Mesothelial cell of epicardium (in vitro differentiated cells): ENCODE measurements at places on chromosomes 6 and 20. TPM values are rescaled to one million over a fixed set of nuclear protein-coding genes. Genes with fewer than 3 reads are reported as not detected.

DDRGK1 gene
- total RNA-seq: 62.7 to 63.0 TPM (median 63.0 TPM) in 3 replicates

PARD6B gene
- total RNA-seq: 52.2 to 59.5 TPM (median 53.0 TPM) in 3 replicates

POU3F2 gene
- total RNA-seq: not detected in 3 replicates

SNRPB gene
- 144 to 155 TPM (median 146 TPM) in 3 replicates for total RNA-seq

TUBB2B gene
- total RNA-seq: 110 to 121 TPM (median 114 TPM) in 3 replicates

PPIL6 gene
- 2.9 to 4.8 TPM (median 4.8 TPM) in 3 replicates for total RNA-seq

LAMP5 gene
- 0.38 to 0.77 TPM (median 0.40 TPM) in 3 replicates for total RNA-seq

TMEM244 gene
- not detected in 3 replicates for total RNA-seq

GRCh38 chr6:119501798-119502483, 152.4 kb upstream of the MAN1A1 start:
- H3K36me3 ChIP-seq: no peaks in the 10 kb centered on the region
- H3K4me3 ChIP-seq: no peak overlapping the region
- no peaks in the 10 kb centered on the region for H3K27me3 ChIP-seq
- no peak for DNase-seq

GRCh38 chr6:16687045-16687444, 74.2 kb downstream of the ATXN1 start:
- H3K27ac ChIP-seq: no peak overlapping the region
- H3K4me1 ChIP-seq: no peaks in the 10 kb centered on the region
- H3K36me3 ChIP-seq: peaks cover 1% of the 10 kb centered on the region
- DNase-seq: no peak

DNA sequence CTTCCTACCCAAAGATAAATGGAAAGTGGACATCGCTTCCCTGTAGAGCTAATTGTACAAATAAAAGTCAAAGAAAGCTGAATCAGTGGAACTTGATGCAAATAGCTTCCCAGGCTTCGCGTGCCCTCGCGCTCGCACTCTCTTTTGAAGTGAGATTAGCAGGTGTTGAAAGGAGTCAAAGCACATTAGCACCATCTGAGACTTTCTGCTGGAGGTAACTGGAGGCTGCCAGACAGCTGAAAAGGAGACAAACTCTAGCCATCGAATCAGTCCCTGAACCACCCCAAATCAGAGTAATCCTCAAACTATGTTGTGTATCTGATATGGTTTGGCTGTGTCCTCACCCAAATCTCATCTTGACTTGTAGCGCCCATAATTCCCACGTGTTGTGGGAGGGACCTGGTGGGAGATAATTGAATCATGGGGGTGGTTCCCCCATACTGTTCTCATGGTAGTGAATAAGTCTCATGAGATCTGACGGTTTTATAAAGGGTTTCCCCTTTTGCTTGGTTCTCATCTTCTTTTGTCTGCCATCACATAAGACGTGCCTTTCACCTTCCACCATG, 23.7 kb downstream of the SULF2 start:
- peaks cover 23% of the 10 kb centered on the region for H3K4me1 ChIP-seq
- H3K36me3 ChIP-seq: peaks cover 1% of the 10 kb centered on the region
- H3K27ac ChIP-seq: no peak overlapping the region
- peaks cover 4% of the 10 kb centered on the region for H3K27me3 ChIP-seq

DNA sequence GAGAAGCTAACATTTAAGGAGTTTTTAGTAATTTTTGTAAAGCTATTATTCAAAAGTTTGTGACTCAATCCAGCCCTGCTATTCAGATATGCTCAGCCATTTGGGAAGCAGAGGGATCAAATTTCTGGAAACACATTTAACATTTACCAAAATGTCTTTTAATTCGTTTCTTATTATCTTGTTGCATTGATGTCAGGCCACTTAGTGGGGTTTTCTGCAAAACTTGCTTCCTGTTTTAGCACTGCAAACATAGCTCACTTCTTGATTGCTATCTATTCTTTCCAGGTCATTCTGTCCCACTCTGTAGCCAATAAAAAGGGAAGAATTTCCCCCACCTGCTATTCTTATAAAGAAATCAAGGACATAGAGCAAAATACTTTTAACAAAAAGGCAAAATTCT, 176.9 kb upstream of the SUPT3H start:
- H3K4me3 ChIP-seq: no peak overlapping the region
- H3K36me3 ChIP-seq: no peaks in the 10 kb centered on the region
- no peak for DNase-seq
- peaks cover 34% of the 10 kb centered on the region for H3K4me1 ChIP-seq
- no peak overlapping the region for H3K27ac ChIP-seq

- H3K36me3 ChIP-seq: no peaks in the 10 kb centered on the region
- DNase-seq: no peak
- no peak overlapping the region for H3K4me3 ChIP-seq
- peaks cover 61% of the 10 kb centered on the region for H3K4me1 ChIP-seq
Measured at GRCh38 chr6:91033964-91034363, 447.1 kb upstream of the MAP3K7 start.

- no peak overlapping the region for H3K4me3 ChIP-seq
- no peak overlapping the region for H3K27ac ChIP-seq
- DNase-seq: no peak
- no peaks in the 10 kb centered on the region for H3K36me3 ChIP-seq
- peaks cover 2% of the 10 kb centered on the region for H3K27me3 ChIP-seq
Measured at GRCh38 chr6:75946146-75946831, 126.2 kb downstream of the IMPG1 start.

- DNase-seq: no peak
- no peaks in the 10 kb centered on the region for H3K36me3 ChIP-seq
- peaks cover 28% of the 10 kb centered on the region for H3K4me1 ChIP-seq
- no peaks in the 10 kb centered on the region for H3K27me3 ChIP-seq
Measured at GRCh38 chr6:129749749-129750120, 39.8 kb upstream of the ARHGAP18 start.

DNA sequence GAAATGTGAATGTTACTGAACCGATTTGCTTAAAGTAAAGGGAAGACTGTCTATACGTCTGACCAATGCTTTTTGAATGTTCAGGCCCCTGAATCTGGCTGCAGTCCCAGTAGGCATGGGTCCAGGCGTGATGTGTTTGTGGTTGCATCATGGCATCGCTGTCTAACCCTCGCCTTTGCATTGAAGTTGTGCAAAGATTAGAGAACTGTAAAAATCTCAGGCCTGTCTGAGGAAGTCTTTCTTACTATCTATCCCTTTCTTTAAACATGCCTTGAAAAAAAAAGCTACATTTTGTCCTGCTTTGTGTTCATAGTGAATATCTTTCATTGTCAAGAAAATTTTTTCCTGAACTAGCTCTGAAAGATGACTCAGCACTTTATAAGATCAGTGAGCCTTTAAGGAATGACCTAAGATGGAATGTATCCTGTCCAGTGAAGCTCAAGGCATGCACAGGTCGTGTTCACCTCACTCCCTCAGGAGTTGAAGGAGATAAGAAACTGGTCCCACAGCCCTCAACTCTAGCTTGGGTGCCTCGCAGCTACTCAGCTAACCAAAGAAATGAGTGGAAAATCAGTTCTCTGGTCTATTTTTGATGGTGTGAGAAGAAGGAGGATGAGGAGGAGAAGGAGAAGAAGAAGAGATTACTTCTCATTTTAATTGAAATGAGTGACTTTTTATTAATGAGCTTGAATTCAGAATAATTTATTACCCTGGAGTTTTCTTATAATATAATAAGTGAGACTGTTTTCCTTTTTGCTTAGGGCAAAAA, 48.6 kb downstream of the TPD52L1 start:
- peaks cover 11% of the 10 kb centered on the region for H3K36me3 ChIP-seq
- H3K4me3 ChIP-seq: peak overlapping the region; percentile 50
- H3K4me1 ChIP-seq: peaks cover 59% of the 10 kb centered on the region
- no peak for DNase-seq
- H3K27me3 ChIP-seq: no peaks in the 10 kb centered on the region

DNA sequence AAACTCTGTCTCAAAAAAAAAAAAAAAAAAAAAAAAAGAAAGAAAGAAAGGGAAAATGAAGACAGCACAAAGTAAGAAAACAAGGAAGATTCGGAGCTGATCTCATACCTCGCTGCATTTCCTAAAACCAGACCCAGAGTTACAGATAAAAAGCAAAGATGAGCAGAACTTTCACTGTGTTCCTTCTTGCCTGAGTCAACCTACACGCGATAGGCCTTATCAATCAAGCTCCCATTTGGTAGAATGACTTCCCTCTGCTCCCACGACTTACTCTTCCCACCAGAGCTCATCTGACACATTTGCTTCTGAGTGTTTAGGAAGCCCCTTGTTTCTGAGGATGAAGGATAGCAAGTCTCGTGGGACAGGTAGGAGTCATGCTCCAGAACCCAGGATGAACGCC, 302.9 kb downstream of the TFAP2A start:
- H3K27me3 ChIP-seq: peaks cover 17% of the 10 kb centered on the region
- H3K27ac ChIP-seq: no peak overlapping the region
- DNase-seq: no peak
- peaks cover 17% of the 10 kb centered on the region for H3K4me1 ChIP-seq
- no peaks in the 10 kb centered on the region for H3K36me3 ChIP-seq
- H3K4me3 ChIP-seq: no peak overlapping the region

- H3K4me1 ChIP-seq: peaks cover 12% of the 10 kb centered on the region
- no peak overlapping the region for H3K27ac ChIP-seq
- H3K36me3 ChIP-seq: no peaks in the 10 kb centered on the region
Measured at GRCh38 chr20:54149765-54150264, 24.0 kb downstream of the CYP24A1 start.

DNA sequence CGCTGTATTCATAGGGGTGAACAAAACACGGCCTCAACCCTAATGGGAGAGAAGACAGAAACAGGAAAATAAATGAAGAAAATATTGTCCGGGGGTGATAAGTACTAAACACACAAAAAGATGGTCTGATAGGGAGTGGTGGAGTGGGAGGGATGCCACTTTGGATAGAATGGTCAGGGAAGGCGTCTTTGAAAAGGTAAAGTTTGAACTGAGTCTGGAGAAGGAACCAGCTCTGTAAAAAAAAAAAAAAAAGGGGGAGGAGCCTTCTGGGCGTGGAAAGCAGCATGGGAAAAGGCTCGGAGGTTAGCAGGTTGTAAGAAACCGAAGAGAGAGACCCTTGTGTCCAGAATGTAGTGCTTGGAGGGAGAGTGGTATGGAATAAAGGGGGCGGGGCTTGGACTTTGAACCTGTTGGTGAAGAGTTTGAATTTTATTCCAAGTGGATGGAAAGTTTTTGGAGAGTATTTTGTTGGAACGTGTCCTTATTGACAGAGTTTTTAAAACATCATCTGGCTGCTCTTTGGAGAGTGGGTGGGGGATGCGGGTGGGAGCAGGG, 1.8 kb downstream of the CHMP4B start:
- DNase-seq: no peak
- peak overlapping the region; percentile 98 for H3K27ac ChIP-seq
- H3K4me3 ChIP-seq: peak overlapping the region; percentile 94

GRCh38 chr6:36052097-36052496, 24.5 kb downstream of the MAPK14 start:
- H3K27ac ChIP-seq: no peak overlapping the region
- H3K4me3 ChIP-seq: no peak overlapping the region
- DNase-seq: no peak
- H3K27me3 ChIP-seq: no peaks in the 10 kb centered on the region
- H3K4me1 ChIP-seq: peaks cover 18% of the 10 kb centered on the region
- H3K36me3 ChIP-seq: no peaks in the 10 kb centered on the region

DNA sequence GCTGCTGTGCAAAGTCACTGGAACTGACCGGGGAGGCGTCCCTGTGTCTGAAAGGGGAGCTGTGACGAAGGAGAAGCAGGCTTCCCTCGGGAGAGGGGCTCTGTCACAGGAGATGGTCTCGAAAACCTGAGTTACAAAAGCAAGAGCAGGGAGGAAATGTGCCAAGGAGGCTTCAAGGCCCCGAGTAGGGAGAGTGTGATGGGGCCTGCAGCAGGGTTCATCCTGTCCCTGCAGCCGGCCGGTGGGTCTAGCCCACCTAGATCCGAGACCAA, 16.7 kb downstream of the DYNLT1 start:
- no peak for DNase-seq
- H3K4me3 ChIP-seq: no peak overlapping the region
- H3K4me1 ChIP-seq: peaks cover 27% of the 10 kb centered on the region
- H3K27ac ChIP-seq: no peak overlapping the region
- H3K27me3 ChIP-seq: no peaks in the 10 kb centered on the region
- H3K36me3 ChIP-seq: peaks cover 33% of the 10 kb centered on the region

DNA sequence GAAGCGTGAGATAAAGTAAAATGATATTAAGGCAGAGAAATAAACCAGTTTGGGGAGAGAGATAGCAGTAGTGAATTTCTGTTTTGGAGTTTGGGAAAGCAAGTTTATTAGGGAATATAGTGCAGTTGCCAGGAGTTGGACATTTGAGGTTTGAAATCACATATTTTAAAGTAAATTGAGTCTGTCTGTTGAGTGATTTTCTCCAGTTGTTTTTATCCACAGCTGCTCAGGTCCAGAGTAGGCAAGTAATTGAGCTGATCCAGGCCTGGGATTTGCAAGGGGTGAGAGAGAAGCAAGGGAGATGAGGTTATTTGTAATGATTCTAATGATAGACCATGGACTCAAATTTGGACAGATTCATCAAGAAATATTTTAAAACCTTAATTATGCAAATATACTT, 481.9 kb downstream of the UTRN start:
- H3K4me3 ChIP-seq: no peak overlapping the region
- H3K36me3 ChIP-seq: peaks cover 20% of the 10 kb centered on the region
- H3K27me3 ChIP-seq: no peaks in the 10 kb centered on the region
- no peak for DNase-seq

DNA sequence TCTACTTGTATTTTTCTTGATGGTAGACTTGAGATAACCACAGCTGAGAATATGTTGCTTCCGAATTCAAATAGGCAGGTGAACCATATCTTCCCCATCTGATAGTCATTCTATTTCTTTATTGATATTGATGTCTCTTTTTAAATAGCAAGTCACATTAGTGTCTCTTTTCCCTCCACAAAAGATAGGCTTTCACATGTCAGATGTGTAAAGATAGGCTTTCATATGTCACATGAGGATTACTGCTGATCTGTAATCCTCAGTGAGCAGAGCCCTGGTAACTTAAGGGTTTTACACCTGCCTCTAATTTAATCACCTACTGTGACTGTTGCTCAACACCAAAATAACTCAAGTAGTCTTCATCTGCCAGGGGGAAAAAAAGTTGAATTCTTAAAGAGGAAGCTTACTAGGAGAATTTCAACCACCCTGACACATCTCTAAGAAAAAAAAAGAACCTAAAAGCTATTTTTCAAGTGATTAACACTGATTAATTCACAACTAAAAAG, 45.3 kb upstream of the TRDN start:
- no peak for DNase-seq
- H3K27ac ChIP-seq: no peak overlapping the region
- no peaks in the 10 kb centered on the region for H3K36me3 ChIP-seq
- H3K4me3 ChIP-seq: no peak overlapping the region
- H3K4me1 ChIP-seq: no peaks in the 10 kb centered on the region

DNA sequence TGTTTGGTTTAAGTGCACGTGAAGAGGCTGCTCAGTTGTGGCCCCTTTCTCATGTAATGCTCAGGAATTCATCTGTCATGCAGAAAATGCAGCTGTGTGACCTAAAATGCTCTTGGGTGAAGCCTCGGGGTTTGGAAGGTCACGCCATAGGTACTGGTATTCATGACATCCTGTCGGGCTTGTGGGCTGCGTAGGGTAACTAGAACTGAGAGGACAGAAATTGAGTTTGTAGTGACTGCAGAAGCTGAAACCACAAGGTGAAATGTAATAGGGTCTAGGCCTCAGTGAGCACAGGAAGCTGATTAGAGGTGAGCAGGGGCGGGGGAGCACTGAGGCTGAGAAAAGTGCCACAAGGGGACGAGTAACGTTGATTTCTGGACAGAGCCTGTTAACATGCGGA, 128.8 kb downstream of the SOBP start:
- H3K4me1 ChIP-seq: peaks cover 13% of the 10 kb centered on the region
- H3K36me3 ChIP-seq: no peaks in the 10 kb centered on the region
- no peak overlapping the region for H3K4me3 ChIP-seq
- H3K27ac ChIP-seq: no peak overlapping the region
- H3K27me3 ChIP-seq: no peaks in the 10 kb centered on the region
